ENCODE measurements at places on chromosomes 1 and 21.

DNA sequence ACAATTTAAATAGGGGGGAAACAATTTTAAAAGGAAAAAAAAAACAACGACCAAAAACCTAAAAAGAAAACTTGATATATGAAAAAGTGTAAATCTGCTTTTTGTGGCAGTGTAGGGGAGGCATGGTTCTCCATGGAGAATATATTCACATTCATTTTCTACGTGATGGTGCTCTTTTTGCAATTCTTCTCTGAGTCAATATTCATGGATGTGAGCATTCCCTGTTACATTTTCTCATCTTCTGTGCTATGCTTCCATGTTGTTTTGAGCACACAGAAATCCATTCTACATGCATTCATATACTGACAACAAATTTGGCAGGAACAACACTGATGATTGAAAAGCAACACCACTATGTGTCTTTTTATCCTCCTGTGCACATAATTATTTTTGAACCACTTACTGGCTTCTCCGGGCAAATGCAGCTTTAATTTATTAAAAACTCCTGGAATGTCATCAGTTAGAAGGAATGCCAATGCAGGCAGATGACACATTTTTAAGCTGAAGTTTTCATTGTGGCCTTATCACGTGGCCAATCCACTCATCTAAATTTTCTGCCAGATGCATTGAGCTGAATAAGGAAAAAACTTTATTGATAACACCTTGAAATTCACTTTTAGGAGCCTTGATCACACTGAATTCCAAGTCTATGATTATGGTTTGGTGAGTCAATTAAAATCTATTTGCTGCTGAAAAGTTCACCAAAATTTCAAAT, 590.6 kb downstream of the NUF2 start:
- no peak for DNase-seq

DNA sequence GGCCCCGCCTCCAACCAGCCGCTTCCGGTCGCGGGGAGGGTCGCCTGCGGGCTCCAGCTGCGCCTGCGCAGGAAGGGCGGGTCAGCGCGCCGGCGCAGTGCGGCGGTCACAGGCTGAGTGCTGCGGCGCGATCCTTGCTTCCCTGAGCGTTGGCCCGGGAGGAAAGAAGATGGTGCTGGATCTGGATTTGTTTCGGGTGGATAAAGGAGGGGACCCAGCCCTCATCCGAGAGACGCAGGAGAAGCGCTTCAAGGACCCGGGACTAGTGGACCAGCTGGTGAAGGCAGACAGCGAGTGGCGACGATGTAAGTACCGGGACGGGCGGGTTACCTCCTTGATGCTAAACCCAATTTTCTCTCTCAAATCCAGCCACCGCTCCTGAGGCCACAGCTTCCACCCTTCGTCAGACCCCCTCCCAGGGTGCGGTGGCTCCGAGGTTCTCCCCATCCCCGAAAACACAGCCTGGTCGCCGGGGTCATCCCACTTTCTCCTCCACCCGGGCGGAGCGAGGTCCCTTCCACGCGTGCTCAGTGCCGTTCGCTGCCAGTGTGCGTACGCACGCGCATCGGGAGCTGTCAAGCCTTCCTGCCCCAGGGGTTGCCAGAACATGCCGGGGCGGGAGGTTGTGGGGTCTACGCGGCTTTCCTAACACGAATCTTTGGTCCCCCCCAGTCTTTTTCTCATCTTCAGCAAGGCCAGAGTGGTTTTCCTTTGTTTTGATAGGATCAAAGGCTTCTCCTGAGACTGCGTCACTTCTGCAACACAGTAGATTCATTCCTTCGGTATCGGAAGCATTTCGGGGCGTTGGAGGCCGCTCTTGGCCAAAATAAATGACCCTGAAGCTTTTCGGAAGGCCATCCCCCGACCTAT, at the start of gene SARS1:
TSS of gene SARS1 (plus strand) at position 95 of the 870 bp plus-strand sequence. CDS start at position 170, 75 bp downstream.
- peak; percentile 80 for DNase-seq

DNA sequence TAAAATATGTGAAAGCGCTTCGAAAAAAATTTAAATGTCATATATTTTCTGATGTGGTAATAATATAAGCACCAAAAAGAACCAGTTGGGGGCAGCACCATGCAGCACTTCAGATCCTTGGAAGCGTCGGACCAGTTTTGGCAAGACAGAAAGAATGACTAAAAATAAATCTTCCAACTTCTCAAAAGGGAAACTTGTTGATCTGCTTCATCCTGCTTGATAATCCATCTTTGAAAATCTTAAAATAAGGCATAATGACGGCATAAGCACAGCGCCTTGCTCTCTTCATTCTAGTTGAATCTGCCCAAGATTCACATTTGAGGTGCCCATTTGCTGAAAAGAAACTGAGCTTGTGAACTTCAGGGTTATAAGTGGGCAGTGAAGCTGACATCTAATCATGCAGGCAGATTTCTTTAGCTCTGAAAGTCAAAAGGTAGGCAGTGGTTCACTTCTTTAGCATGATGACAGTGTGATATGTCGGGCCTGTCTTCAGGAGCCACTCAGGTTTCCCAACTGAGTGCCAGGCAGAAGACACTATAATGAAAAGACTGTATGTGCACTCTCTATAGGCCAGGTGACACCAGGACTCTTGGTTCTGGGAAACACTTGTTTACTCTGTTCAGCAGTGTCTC, 19.8 kb upstream of the MUTYH start:
- peak; percentile 41 for DNase-seq

- no peak for DNase-seq
These were observed 86.4 kb downstream of the DDAH1 start for GRCh38 chr1:85378534-85378933.

GRCh38 chr1:184409011-184409410, 22.2 kb downstream of the C1orf21 start:
- DNase-seq: no peak

- no peak for DNase-seq
These were observed 97.2 kb downstream of the ST3GAL3 start for GRCh38 chr1:43804569-43804968.

DNA sequence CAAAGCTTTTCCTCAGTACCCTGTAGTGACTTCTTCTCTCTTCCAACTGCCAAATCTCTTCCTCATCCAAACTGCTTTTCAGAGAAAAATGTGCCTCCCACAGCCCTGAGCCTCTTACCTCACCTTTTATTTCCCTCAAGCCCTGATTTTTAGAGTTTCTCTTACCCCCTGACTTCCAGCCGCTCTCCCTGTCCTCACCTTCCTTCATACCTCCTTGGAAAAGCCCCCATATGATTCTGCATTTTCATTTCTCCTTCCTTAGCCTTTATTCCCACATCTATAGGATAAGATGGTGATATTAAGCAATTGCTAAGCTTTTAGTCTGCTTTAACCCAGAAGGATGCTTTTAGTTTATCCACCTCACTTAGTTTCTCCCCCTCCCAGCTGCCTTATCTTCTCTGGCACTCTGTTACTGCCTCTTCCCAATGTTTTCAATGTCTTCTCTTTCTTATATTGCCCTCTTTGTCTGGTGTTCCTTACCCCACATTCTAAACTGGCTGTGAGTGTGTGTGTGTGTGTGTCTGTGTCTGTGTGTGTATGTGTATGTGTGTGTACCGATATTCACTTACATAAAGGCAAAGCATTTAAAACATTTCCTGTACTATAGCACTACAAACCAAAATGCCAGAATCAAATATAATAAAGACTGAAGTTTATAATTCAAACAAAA, at the start of gene CD1B:
TSS of gene CD1B (minus strand) at position 51 of the 670 bp plus-strand sequence. CDS start 108 bp downstream, outside the sequence.
- DNase-seq: no peak

Data from GDM1 (cell line).